ENCODE measurements at places on chromosomes 13 and 19.

GRCh38 chr13:20465218-20465879 lies 60.3 kb downstream of the CRYL1 start:
- no peak for DNase-seq

DNA sequence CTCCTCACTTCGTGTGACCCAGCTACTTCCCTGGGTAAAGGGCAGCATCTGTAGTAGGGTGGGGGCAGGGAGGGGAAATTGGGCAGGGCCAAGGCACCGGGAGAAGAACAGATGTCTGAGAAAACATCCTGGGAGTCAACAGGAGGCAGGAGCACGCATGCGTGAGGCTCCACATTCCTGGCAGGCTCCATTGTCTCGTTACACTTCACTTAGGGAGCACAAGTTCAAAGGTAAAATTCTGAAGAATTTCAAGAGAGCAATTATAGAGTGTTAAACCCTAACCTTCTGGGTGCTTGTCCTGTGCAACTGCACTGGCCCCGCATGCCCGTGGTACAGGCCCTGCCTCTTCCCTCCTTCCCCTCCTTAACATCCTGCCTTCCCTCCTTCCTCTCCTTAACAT lies 79.6 kb upstream of the POMP start:
- no peak for DNase-seq

- no peak for DNase-seq
Measured at GRCh38 chr19:42091300-42091699, 15.3 kb downstream of the ZNF574 start.

DNA sequence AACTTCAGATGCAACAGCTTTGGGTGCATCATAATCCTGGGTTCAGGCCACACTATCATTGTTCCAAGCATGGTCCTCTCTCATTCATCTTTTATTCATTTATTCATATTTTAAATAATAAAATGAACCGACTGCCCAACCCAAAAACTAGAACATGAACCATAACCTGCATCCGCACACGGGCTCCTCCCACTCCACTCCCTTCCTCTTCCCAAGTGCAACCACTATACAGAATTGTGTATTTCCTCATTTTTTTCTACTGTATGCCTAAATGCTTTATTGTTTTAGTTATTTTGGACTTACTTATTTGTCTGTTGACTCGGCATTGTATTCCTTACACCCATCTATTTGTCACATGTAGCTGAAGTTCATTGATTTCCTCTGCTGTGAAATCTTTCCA lies 30.7 kb upstream of the POMP start:
- DNase-seq: no peak

DNA sequence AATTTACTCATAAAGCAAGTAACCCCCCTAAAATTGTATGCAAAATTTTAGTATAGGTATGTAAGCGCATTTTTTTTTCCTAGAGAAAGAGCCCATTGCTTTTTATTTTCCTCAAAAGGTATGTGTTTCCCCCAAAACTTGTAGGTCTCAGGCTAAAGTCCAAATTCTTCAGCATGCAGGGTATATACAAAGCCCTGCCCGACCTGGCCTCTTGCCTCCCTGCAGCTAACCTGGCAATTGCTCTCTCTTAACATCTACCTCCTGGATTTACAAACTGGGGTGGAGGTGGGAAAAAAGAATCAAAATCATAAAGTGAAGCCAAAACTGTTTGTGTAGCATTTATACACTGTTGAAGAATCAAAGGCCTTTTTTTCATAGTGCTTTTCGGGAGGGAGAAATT lies 107.8 kb downstream of the KCNRG start:
- DNase-seq: no peak

GRCh38 chr19:17235300-17235970 lies 9.4 kb downstream of the OCEL1 start:
- DNase-seq: no peak

DNA sequence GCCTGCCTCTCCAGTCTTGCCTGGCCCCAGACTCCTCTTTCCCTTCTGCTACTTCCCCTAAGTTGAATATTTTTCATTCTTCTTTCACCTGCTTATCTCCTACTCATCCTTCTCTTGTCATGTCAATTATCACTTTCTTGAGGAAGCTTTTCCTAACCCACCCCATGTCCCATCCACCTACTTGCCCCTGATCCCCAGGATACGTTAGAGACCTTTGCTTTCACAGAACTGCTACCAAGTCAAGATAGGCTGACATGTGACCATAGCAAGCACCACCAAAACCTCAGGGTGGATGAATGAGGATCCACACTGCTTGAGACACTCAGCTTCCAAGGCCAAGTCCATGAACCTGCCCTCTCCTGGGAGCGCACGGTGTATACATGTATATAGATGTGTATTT lies 131.5 kb downstream of the DNAJC15 start:
- DNase-seq: no peak

DNA sequence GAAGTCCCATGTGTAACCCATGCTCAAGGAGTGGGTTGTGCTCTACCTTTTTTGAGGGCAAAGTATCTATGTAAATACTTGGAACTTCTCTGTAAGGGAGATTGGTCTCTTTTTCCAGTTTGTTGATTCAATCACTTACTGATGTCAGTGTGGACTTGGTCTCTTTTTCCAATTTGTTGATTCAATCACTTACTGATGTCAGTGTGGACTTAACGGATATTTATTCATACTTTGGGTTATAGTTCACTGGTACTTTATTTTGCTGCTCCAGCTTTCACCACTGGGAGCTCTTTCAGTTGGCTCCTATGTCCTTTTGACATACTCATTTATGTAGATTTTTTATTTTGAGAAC lies 36.4 kb downstream of the COG3 start:
- no peak for DNase-seq

DNA sequence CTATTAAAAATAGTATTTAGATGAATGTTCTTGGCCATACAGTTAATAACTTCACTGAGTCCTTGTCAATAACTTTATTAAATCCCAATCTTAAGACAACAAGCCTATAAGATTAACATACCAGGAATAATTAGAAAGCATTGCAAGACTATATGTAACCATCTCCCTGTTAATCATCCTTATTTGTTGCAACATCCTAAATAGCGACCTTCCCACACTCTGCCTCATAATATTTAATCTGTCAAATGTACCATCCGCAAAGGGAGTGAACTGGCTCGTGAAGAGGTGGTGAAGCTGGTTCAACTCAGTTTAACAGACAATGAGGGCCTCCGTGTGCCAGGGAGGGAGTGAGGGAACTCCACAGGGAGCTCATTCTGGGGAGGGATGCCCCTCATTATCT lies 33.9 kb downstream of the KL start:
- no peak for DNase-seq

- DNase-seq: peak; percentile 91
Measured at GRCh38 chr13:37306778-37307544, 201.5 kb upstream of the CSNK1A1L start.

GRCh38 chr19:33195645-33196347 lies 1.7 kb downstream of the LRP3 start:
- DNase-seq: no peak

GRCh38 chr13:51148952-51149573 lies 38.0 kb upstream of the C13orf42 start:
- peak; percentile 33 for DNase-seq
